ENCODE measurements at places on chromosomes 3 and 15.
A peak's percentile ranks its signal among the peaks of the same experiment; 100 is the strongest.

- no peak for DNase-seq
Measured at GRCh38 chr3:59606638-59607266, 556.9 kb upstream of the CFAP20DC start.

- no peak for DNase-seq
Measured at GRCh38 chr3:87390353-87390752, 114.0 kb upstream of the POU1F1 start.

- peak; percentile 76 for DNase-seq
Measured at GRCh38 chr15:39587731-39588530, 7.1 kb downstream of the THBS1 start.

DNA sequence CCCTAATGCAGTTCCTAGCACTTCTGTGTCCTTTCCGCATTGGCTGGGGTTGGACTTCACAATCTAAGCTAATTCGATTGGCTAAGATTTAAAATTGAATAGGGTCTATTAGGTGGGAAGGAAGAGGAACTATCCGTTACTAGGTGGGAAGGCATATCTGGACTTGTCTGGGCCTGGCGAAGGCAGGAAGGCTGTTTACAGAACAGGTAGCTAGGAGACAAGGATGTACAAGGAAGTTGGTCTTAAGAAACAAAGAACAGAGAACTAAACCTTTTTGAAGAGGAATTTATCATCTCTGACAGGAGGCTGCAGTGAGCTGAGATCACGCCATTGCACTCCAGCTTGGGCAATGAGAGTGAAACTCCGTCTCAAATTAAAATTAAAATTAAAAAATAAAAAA lies 17.3 kb upstream of the ATG7 start:
- DNase-seq = no peak

GRCh38 chr3:115712871-115713270 lies 89.6 kb downstream of the GAP43 start:
- DNase-seq = no peak

GRCh38 chr3:17121336-17121735 lies 236.6 kb downstream of the PLCL2 start:
- no peak for DNase-seq

DNA sequence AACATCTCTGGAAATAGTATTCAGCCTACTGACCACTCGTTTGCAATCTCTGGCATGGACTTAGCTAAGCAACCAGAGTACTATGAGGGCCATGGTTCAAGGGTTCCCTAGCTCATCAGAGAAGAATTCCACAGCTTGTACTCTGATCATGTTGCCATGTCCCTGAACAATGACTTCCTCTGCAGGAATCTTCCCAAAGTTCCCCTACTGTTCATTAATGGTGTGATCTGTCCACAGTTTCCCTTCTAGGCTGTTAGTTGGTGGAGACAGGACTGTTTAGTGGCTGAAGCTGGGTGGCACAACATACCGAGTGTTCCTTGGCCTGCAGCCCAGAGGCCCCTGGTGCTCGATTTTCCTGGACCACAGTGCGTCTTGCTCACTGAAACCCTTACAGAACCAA lies 44.4 kb upstream of the GALNT15 start:
- DNase-seq = peak; percentile 89

GRCh38 chr3:50288387-50289007 lies 3.7 kb downstream of the IFRD2 start:
- no peak for DNase-seq

GRCh38 chr3:159045279-159045885 lies 243.5 kb downstream of the MFSD1 start:
- DNase-seq = no peak

DNA sequence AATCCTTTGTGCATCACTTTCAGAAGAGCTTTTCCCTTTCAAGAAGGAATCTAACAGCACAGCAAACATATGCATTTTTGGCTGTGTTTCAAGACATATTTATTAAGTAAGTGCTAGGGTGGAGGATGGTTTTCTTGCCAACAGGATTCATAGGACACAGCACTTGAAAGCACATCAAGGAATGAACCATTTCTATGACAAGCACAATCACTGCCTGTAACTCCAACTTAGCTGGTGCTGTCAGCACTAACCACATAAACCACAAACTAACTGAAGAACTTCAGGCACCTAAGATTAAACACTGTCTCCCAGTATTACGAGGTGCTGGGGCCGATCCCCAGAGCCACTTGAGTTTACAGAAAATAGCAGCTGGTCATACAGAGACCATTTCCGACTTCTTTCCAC lies 35.4 kb upstream of the SPRED1 start:
- peak; percentile 79 for DNase-seq

DNA sequence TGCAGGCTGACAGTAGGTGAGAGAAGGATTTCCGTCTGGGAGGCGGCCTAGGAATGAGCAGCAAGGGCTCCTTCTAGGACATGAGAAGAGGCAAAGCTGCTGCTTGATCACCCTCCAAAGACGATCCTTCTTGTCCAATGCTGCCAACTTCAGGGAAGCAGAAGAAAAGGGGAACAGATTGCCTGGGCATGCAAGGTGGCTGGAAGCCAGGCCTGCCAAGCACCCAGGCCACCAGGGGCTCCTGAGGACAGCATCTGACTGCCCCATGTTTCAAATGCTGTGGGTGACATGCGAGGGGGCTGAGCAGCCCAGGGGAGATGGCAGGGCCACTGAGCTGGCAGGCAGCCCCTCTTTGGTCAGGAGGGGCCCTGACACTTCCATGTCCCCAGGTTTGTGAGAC lies 3.3 kb upstream of the GRIP2 start:
- no peak for DNase-seq

- no peak for DNase-seq
Measured at GRCh38 chr15:50997371-50998051, 89.0 kb downstream of the AP4E1 start.

DNA sequence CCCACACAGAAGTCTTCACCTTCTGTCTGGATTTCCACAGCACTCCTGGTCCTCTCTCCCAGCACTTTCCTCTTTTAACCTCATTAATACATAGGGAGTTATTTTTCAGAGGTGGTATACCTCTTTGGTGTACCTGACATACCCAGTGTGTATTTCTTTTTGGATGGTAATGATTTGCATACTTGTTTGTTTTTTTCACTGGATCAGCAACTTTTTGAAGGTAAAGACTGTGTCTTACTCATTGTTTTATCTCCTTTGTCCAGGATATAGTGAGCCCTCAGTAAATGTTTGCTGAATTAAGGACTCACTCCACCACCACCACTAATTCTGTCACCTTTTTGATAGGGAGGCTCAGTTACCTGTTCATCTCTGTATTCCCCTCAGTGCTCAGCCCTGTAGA lies 52.1 kb downstream of the SACM1L start:
- DNase-seq = no peak

DNA sequence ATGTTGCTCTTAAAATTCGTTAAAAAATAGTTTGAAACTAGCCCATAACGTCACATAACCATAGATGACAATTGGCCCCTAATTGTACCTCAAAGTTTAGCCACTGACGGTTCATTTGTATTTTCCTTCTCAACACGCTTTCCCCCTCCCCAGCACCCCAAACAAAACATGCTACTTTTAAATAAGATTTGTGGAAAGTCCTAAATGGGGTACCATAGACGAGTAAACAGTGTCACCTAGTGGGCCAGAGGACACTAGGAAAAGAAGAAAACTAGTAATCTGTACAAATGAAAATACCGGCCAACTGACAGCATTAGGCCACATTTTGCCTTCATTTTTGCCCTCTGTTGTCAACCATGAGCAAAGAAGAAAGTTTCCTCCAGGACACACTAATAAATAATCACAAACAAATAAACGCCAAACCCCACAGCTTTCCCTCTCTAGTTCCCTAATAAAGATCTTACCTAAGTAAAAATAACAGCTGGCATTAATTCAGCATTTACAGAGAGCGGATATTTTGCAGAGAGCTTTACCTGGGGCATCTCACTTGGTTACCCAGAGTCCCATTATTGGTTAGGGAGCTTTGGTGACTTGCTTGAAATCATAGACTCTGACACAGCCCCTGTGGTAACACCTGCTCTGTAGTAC lies 175.1 kb upstream of the ATP11B start:
- DNase-seq = peak; percentile 10

GRCh38 chr15:67102599-67102929 lies 37.2 kb downstream of the SMAD3 start:
- DNase-seq = no peak

DNA sequence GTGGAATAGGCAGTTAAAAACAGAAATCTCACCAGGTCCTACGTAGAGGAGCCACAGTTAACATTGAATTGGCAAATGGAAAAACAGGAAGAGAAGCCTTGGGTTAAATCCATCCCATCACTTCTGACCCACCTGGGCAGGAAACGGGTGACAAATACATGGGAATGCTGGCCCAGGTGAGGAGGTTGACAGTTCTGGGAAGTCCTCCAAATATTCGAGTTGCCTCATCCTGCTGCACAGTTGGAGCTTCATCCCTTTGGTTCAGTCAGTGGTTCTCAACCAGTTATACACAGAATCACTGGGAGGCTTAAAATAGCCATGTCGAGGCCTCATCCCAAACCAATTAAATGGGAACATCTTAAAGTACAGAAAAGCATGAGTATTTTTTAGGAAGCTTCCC lies 5.3 kb downstream of the MYZAP start:
- peak; percentile 14 for DNase-seq

DNA sequence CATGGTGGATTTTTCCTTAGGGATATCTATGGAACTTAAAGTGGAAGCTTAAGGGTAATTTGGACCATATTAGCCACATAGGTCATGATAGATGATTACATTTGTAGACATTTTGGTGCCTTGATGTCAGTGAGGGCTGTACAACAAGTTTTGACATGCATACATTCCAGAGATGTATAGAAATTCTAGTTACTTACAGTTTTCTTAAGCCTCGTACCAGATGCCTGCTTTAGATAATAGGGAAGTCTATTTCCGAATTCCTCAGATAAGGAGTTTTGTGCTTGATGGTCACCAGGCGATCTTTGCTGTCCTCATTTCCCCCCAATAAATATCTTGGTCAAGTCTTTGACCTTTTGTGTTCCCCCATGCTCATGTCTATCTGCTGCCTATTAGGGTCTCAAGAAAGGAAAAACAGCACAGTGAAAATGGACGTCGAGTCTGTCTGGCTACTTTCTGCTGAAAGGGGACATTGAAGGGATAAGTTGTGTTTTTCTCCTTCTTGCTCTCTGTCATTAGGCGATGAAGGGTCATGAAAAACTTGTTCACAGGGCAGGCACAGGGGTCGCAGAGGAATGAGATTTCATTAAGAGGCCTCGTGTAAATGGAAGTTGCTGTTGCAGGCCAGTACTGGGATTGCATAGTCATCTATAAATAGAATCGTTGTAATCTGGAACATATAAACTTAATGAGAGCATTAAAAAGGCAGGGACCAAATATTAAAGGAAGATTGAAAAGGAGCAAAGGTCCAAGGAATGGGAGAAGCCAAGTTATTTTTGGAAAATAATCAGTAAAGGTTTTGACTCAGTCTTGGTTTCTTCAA lies 20.0 kb upstream of the SENP7 start:
- no peak for DNase-seq

DNA sequence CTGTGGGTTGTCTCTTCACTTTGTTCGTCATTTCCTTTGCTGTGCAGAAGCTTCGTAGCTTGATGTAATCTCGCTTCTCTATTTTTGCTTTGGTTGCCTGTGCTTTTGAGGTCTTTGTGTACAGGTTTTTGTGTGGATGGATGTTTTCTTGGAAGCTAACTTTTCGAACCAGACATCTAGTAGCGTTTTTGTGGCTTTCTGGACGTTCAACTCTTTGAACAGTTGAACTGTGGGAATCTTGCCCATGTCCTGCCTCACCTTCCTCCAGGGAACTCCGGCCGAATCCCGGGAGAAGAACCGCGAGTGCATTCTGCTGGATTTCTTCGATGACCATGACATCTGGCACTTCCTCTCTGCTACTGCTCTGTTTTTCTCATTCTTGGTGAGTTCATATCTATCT lies 70.6 kb downstream of the USF3 start:
- DNase-seq = peak; percentile 12

DNA sequence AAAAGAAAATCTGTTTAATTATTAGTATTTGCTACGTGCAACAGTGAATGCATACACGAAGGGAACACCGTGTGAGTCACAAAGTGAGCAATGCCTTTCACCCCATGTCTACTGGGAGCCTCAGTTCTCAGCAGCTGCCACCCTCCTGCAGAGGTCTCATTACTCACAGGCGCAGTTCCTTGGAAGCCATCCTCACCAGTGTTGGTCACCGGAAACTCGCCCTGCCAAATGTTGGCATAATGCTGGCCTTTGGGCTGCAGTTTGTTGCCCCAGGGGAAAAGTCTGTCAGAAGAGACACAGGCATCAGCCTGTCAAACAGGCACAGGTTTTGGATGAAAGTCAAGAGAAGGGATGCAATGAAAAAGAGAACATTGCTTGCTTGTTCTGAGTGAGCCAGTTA lies 50.1 kb downstream of the SUMF1 start:
- peak; percentile 89 for DNase-seq

DNA sequence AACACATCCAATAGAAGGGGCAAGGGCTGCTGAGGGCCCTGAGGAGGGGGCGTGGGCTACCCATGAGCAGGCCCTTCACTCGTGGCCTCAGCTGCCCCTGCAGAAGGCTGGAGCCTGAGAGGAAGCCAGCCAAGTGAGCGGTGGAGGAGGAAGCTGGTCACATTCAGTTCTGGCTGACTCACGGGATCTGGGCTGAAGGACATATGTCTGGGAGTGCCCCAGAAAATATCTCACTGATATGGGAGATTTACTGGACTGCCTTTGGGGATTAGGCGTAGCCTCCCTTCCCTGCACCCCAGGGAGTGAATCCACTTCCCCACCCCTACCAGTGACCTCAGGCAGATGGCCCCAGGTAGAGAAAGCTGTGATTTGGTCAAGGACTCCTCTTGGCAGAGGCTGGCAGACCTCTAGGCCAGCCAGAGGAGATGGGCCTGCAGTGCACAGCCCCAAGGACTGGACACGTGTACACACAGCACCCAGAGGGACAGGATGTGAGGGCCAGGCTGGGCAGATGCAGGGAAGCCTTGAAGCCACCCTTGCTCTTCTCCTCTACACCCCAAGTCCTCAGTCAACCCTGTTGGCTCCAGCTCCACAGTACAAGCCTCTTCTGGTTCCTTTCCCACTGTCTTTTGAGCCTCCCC lies 14.2 kb upstream of the ANKDD1A start:
- peak; percentile 79 for DNase-seq

DNA sequence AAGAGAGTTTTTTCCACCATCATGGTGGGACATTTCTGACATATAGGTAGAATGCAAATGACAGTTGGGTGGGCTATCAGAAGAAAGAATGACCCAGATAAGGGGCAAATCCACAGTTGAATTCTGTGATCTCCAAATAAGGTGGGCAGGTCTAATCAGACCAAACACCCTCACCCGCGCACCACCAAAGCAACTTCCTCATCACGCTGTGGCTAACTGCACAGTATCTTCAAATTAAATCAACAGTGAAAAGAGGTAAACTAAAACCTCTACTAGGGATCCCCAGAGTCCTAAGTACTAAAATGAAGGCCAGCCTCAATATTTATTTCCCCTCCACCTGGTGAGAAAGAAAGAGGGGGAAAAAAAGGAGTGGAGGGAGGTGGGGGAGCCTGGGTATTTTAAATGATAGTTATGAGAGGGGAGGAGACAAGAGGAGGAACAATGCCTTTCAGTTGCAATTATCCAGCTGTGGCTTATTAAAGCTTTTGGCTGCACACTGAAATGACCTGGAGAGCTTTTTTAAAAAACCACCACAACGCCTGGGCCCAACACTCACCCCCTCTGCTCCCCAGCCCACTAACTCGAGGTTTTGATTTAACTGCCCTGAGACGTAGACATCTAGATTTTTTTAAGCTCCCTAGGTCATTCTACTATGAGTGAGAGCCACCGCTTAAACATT lies 61.0 kb downstream of the LRIG1 start:
- no peak for DNase-seq

GRCh38 chr3:172094621-172095557 lies 55.5 kb downstream of the FNDC3B start:
- no peak for DNase-seq

- peak; percentile 17 for DNase-seq
Measured at GRCh38 chr3:113140876-113141275, 70.5 kb upstream of the BOC start.
